ENCODE measurements at places on chromosomes 12 and 14.

DNA sequence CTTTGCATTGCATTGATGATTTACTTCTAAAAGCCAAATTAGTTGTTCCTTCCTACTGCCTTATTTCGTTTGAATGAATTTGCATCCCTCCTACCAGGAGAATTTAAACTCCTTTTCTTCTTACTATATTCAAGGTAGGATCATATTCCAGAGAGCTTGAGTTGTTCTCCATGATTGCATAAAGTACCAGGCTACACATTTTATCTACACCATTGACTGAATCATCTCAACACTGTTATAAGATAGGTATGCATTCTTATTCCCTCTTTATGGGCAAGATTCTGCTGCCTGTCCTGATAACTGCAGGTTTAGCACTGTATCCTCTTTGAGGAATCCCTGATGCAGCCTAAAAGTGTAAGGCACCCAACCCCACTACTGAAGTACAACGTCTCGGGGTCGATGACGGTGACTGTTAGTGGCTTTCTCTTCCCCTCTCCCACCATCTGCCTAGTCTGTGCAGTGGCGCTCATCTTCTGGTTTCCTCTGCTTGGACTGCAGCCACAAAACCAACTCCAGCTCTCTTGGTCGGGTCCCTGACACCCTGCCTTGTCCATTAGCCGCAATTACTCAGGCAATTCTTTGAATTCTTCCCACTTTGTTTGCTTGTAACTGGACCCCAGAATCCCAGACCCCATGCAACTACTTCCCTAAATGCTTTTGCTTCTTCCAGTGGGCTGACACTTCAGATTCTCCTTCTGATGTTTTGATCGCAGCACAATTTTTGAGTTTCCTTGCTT is 44.4 kb upstream of the STXBP6 start:
- no peak for DNase-seq

- no peak for DNase-seq
Measured at GRCh38 chr14:100084591-100084990, 19.4 kb downstream of the EVL start.

DNA sequence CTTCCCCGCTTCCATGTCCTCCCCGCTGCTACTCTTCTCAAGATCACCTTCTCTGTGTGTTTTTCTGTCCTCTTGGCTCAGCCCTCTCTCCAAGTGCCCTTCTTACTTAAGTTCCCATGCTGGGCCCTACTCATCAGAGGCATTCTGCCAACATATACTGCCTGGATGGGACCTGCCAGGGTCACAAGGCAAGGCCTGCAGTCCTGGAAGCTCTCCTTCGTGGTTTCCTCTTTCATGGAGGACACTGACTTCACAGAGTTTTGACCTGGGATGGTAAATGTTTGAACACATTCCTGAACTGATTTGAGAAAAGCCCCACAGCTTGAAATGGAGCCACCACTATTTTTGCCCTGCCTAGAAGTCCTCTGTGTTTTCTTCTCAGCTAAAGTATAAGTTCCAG is 140.9 kb downstream of the TMEM30B start:
- no peak for DNase-seq

GRCh38 chr12:25058012-25058411 is 109.1 kb upstream of the BCAT1 start:
- no peak for DNase-seq

- no peak for DNase-seq
Measured at GRCh38 chr12:3977621-3978020, 104.4 kb upstream of the PARP11 start.

GRCh38 chr12:5345534-5345933 is 86.4 kb upstream of the NTF3 start:
- no peak for DNase-seq

- DNase-seq, result no peak
Measured at GRCh38 chr12:22256605-22257004, 77.9 kb downstream of the ST8SIA1 start.

DNA sequence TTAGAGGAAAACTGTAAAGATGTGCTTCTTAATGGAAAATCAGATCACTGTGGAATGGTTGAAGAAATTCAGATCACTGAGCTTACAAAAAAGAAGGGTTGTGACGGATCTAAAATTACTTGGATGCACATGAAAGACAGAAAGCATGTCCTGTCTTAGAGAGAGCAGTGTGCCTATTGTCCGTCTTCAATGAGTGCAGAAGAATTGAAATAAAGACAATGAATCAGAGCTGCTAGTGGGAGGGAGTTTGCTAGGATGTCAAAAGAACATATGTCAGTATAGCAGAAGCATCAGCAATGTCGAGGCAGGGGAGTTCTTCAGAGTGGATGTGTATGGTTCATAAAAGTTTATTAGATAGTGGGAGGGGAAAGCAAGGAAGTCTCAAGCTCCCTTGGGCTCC is 172.7 kb downstream of the SYNE2 start:
- no peak for DNase-seq

Data from CD4-positive, alpha-beta T cell treated with Interleukin-6 at 100 ng/mL for 8 hours (primary cell).